Stimulated activated CD8-positive, alpha-beta memory T cell treated with anti-CD3 and anti-CD28 coated beads, Interleukin-15, amount 100 ng/mL, for 48 hours (primary cell): ENCODE measurements at places on chromosomes 3 and 15.
A peak's percentile ranks its signal among the peaks of the same experiment; 100 is the strongest.

DNA sequence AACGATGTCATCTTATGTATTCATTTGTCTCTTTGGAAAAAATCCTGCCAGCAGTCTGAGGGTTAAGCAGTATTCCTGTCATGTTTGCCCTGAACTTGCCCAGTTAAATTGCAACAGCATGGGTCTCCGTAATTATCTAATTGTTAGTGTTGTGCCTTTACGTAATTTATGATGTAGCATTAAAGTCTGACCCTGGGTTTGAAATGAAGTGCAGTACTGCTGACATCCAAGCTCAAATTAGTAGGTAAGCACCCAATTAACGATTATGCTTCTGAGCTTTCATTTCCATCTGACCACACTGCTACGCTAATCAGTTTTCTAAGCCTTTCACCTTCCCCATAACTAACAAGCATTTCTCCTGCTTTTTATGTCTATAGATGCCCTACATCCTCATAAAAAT is 241.8 kb downstream of the ARRDC4 start:
- no peak for DNase-seq

DNA sequence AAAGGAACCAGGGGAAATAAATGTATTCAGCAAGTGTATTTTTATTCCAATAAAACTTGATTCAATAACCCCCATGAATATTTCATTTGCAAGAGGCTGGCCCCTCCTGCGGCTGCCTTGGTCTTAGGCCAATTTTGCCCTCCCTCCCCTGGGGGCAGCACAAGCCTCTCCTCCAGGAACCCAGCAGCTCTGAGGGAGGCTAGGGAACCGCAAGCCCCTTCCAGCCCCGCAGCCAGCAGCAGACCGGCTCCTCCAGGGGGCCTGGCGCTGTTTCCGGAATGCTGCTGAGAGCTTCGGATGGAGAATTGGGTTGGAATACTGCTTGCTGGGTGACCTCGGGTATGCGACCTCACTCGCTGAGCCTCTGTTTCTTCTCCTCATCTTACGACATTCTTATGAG is 150.1 kb downstream of the RAB11A start:
- no peak for DNase-seq

GRCh38 chr15:56076640-56077039 is 83.2 kb upstream of the NEDD4 start:
- DNase-seq, result no peak

DNA sequence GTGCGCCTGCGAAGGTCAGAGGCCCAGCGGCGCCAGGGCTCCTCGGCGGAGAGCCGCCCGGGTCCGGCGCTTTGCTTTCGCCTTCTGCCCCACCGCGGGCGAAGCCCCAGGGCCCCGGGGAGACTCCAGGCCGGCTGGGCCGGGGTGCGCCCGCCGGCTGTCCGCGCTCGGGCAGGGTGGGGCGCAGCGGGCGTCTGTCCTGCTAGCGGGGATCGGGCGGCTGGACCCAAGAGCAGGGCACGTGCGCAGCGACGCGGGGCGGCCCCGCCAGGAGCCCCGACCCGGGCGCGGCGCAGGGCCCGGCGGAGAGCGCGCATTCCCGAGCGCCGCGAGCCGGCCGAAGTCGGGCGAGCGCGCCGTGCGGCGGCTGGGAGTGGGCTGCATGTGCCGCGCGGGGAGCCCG is 569 bp upstream of the ALDH1A3 start:
- DNase-seq, result no peak

DNA sequence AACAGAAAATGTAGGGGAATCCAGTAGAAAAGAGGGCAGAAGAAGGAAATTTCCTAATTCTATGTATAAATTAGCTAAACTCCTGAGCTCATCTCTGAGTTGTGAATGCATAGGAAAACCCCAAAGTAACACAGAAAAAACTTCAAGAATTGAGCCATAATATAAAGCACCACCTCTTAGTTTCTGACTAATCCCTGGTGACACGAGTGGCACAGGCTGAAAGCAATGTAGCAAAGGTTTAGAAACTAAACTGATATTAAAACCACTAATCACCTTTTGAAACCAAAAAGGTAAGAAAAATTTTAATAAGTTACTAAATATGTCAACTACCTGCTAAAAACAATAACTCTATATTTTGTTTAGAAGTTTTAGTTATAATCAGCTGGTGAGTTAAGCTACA is 255.6 kb upstream of the NECTIN3 start:
- no peak for DNase-seq

- no peak for DNase-seq
Measured at GRCh38 chr3:113070681-113071113, 79.9 kb downstream of the GTPBP8 start.

GRCh38 chr3:64815195-64815631 is 127.4 kb upstream of the ADAMTS9 start:
- DNase-seq, result no peak

DNA sequence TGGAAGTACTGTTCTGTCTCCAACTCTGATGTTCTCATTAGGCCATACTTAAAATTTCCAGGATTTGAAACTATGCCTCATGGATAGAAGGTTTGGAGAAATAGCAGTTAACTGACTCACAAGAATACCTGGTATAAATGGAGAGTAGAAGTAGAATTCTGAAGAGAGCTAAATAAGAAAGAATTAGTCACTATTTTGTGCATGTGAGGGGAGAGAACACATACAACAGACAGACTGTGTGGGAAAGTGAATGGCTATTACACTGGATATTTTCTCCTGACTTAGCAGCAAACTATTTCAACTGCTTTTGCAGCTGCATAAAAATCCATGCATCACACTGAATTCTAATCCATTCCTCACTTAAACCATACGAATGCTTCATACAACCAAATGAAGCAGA is 71.3 kb downstream of the C3orf70 start:
- no peak for DNase-seq

- no peak for DNase-seq
Measured at GRCh38 chr3:4776980-4777581, 202.2 kb upstream of the BHLHE40 start.

GRCh38 chr15:99282121-99282520 is 30.8 kb downstream of the LRRC28 start:
- no peak for DNase-seq

- no peak for DNase-seq
Measured at GRCh38 chr3:16121391-16121790, 53.1 kb upstream of the GALNT15 start.

DNA sequence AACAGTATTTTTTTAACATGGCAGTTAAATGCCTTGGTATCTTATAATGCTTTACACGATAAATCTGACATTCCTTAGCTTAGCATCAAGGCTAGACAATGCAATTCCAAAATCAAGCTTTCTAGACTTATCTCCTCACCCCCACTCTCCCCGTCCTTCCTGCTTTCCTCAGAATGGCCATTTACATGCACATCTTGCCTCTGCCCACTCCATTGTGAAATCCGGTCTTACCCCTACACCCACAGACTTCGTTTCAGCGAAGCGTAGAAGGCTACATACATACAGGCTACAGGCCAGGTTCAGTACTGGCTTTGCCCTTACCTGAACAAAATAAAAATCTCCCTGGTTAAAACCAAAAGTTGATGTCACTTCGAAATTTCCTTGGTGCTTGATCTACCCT is 58.6 kb upstream of the SLC12A8 start:
- DNase-seq, result no peak

- no peak for DNase-seq
Measured at GRCh38 chr3:152289708-152290107, 21.0 kb downstream of the MBNL1 start.

- DNase-seq, result no peak
Measured at GRCh38 chr3:125694761-125695294, 99.5 kb upstream of the OSBPL11 start.

- no peak for DNase-seq
Measured at GRCh38 chr15:48001393-48002039, 119.3 kb upstream of the SLC24A5 start.

DNA sequence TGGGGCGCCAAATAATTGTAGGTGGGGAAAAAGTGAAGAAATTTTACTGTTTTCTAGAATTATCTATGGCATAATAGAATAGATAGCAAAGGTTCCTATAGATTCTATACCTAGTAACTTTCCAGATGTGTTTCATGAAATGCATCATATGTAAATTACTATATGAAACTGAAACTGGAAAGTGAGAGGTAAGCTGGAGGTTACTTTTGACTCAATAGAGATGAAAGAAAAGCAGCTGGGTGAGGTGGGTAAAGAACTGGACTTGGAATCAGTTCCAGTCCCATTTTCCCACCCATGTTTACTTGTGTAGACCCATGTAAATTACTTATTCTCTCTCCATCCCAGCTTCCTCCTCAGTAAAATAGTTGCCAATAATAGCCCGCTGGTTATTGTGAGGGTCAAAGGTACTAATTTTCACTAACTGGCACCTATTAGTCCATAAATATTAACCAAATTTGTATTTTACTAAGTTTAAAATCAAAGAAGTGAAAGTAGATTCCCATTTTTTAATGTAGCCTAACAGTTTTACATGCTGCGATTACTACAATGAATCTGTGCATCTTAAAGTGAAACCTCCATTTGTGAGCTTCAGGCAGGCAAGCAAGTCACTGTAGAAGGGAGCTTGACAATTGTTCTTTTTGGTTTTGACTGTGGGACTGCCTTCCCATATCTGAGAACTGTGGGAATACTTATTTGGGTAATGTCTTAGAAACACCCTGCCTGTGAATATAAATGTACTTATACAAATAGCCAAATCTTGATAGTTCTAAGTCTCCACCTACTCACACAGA is 312.1 kb downstream of the SLC9A9 start:
- DNase-seq, result no peak

GRCh38 chr3:160130071-160130470 is 95.2 kb upstream of the C3orf80 start:
- no peak for DNase-seq

DNA sequence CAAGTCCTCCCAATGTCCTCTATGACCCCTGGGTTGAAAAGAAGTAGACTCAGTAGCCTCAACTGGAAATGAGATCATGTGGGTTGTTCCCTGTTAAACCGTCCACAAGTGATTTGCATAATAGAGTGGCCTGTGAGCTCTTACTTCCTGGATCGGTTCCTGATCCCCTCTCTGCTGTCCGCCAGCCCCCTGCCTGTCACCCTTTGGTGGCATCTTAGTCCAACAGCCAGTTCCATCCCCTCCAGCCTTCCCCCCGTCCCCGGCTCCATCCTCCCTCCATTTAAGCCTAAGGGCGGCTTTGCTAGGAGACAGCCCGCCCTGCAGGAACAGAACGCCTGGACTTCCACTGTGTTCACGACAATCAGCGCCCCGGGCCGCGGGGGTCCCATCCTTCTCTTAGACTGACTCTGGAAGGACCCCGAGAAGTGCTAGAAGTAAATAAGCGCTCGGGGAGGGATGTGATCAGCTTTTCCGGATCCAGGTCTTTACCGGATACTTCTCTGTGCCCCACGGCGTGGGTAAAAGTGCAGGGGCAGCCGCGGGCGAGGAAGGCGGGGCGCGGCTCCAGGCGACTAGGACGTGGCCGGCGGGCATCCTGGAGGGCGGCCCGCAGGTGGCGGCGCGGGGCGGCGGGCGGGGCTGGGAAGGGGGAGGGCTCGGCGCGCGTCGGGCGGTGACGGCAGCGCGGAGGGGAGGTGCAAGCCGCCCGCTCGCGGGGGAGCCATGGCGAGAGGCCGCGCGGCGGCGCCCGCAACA is 51.2 kb upstream of the ULK4 start:
- peak; percentile 66 for DNase-seq

GRCh38 chr3:110106805-110107204 is 769.5 kb upstream of the DPPA4 start:
- DNase-seq, result no peak

DNA sequence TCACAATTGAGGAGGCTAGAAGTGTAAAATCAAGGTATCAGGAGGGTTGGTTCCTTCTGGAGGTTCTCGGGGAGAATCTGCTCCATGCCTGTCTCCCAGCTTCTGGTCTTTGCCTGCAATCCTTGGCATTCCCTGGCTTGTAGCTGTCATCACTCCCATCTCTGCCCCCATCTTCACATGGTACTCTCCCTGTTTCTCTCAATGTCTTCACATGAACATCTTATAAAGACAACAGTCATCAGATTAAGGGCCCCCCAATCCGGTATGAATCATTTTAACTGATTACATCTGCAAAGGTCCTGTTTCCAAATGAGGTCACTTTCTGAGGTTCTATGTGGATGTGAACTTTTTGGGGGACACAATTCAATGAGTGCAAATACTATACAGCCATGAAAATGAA is 113.0 kb upstream of the GALNT15 start:
- DNase-seq, result no peak

- no peak for DNase-seq
Measured at GRCh38 chr3:125511420-125512118, 8.4 kb downstream of the SNX4 start.

DNA sequence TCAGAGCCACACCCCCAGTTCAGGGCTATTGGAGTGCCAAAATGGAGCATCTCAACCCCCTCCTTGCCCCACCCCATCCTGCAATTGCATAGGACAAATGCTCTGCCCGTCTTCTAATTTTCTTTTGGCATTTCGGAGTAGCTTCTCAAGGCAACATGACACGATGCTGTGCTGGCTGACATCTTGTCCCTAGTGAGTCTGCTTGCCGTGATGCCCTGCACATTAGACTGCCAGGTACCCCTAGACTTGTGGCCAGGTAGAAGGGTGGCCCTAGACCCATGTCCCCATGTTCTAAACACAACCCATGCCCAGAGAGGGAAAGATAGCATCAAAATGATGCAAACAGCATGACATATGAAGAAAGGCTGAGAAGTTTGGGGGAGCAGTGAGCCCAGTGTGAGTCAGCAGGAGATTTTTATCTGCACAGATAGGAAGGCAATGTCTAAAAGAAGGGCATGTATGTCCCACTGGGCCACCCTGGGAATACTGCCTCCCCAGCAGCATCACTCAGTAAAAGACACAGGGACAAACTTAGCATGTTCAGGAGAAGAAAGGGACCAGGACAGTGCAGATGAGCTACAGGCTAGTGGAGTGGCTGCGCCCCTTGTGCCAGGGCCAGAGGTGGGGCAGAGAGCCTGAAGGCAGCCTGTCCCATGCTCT is 36.8 kb downstream of the CA12 start:
- no peak for DNase-seq

DNA sequence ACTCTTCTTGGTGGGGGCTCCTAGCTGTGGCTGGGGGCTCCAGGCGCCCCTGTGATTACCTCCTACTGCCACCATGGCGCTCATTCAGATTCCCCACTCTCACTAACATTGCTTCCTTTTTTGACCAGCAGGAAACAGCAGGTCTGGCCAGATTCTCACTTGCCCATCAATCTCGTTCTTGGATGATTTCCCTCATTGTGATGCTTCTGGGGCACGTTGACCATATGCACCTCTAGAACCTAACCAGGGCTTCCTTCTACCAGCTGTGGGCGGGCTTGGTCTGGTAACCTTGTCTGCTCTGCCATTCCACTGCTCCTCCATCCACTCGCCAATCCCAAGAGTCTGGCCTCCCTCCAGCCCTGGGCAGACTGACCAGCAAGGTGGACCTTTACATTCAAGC is 35.9 kb upstream of the PTPN23 start:
- DNase-seq, result no peak

- DNase-seq, result no peak
Measured at GRCh38 chr3:19394946-19395345, 246.6 kb downstream of the KCNH8 start.

- no peak for DNase-seq
Measured at GRCh38 chr3:126438186-126438585, 37.5 kb downstream of the ZXDC start.

- DNase-seq, result no peak
Measured at GRCh38 chr3:47867451-47868044, 64.6 kb downstream of the DHX30 start.
